ENCODE measurements at places on chromosomes 1 and 21.

DNA sequence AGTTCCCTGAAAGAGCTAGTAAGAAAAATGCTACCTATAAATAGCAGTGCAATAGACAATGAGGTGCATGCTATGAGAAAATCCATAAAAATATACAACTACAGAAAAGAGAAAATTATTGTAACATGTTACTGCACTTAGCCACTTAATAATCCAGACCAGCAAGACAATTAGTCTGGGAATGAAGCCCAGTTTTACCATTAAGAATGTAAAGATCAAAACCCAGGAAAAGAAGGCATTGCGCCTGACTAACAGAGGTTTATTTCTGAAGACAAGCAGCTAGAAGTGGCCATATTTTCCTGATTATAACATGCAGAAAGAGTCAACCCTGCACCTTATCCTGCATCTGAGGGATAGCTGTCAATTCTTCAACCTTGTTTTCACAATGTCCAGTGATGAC is 276.4 kb upstream of the PRMT6 start:
- no peak for DNase-seq

DNA sequence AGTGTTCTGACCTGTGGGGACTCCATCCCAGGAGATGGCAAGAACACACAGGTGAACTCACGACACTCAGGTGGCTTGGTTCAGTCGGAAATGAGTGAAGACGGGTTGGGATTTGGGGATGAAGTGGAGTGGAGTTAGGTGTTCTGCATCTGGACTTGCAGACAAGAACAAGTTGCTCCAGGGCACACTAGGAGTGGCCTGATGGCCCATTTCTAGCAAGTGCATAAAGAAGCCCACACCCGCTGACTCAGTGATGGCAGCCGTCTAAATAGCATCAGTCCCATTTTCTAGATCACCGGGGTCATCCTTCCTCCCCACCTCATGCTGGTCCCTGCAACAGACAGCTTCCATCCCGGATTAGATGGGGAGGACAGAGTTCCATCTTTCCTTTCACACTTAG is 278.4 kb downstream of the C1orf94 start:
- DNase-seq = no peak

DNA sequence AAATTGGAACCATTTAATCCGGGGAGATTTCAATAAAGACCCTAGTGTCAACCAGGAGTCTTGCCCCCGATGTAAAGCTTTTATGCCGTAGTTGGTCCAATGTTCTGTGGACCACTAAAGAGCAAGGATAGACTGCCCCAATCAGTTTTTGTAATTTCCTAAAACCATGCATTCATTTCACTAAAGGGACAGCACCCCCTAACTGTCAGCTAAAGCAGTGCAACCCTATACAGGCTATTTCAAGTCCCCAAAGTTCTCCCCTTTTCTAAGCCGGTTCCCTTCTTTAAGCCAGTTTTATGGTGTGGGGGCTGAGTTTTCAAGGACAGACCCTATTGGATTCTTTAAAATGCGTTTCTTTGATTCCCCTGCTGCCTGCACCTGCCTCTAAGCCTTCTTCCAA is 12.7 kb upstream of the PDPN start:
- DNase-seq = no peak

DNA sequence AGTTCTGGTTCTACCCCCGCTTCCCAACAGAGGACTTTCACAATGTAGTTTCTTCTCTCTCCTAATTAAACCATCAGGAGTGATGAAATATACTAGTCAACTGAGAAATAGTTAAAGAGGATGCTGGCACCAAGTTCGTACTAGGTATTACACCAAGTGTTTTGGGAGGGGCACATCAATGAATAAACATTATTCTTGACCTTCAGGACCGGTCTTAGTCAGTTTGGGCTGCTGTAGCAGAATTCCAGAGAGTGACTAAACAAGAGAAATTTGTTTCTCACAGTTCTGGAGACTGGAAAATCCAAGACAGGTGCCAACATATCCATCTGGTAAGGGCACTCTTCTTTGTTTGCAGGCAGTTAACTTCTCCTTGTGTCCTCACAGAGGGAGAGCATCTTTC is 103.8 kb downstream of the SPATA17 start:
- DNase-seq = no peak

DNA sequence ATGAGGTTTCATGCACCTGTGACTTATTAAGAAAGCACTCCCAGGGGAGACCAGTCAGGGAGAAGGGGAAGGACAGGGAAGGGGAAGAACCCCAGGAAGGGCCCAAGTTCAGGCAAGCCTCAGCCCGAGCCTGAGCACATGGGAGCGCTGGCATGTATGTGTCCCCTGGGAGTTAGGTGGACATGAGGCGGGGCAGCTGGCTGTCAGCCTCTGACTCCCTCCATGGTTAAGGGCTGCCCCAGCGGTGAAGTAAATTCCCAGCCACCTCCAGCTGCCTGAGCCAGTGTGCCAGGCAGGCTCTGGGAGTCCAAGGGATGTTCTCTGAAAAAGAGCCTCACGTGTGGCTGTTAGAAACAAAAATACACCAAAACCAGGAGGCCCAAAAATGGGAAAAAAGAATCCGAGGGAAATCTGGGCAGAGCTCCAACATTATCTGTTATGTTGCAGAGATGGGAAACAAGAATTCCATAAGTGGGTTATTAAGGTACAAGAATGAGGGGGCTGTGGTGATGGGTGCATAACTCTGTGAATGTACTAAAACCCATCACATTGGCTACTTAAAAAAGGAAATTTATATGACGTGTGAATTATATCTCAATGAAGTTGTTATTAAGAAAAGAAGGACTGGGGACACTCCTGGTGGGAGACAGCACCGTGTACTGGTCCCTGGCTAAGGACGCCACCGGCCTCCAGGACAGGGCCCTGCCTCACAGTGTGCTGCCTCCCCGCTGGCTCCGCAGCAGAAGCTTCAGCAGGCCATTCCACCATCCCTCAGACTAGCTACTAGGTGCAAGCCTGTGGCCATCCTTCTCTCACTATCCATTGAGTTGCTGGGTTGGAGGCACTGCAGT is 18.7 kb downstream of the DMRTB1 start:
- DNase-seq = no peak

- no peak for DNase-seq
These were observed 280.3 kb downstream of the OMA1 start for GRCh38 chr1:58266242-58266641.

DNA sequence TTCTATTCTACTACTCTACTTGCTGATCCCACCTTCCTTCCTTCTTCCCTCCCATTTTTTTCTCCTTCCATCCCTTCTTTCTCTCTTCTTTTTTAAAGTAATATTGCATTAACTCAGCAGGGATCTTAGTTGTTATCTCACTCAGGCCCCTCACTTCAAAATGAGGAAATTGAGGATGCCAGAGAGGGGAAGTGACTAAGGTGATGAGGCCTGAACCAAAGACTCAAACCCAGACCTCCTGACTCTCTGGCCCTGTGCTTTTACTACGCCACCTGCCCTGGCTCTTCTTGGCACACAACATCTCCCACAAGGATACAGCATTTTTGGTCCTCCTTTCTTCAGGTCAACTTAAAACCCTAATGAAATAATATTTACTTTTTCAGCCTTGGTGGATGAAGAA is 151.7 kb upstream of the ZNF648 start:
- no peak for DNase-seq

DNA sequence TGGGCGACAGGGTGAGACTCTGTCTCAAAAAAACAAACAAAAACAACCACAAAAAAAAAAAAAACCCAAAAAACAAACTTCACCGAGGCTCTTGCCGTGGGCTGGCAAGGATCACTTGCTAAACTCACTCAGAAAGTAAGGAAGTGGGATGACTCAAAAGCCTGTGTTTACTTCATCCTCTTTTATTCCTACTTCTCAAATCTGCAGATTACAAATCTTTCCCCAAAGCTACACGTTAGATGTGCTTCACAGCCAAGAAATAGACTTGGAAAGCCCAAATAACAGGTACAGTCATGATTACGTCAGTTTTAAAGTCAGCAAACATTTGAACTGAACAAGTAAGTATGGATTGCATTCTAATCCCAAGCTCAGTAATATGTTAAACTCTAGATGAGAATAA is 359.3 kb downstream of the ADGRL2 start:
- no peak for DNase-seq

- DNase-seq = no peak
These were observed 23.1 kb upstream of the MYSM1 start for GRCh38 chr1:58722967-58723366.

DNA sequence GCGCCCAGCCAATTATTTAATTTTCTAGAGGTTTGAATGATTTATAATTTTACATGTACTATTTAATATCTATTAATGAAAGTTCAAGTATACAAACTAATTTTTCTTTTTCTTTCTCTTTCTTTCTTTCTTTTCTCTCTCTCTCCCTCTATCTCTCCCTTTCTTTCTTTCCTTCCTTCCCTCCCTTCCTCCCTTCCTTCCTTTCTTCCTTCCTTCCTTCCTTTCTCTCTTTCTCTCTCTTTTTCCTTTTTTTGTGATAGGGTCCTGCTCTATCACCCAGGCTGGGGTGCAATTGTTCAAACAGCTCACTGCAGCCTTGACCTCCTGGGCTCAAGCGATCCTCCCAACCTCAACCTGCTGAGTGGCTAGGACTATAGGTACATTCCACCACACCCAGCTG is 16.1 kb upstream of the KIF14 start:
- no peak for DNase-seq

- no peak for DNase-seq
These were observed 108.2 kb downstream of the MRPS6 start for GRCh38 chr21:34181431-34182039.

Data from central memory CD4-positive, alpha-beta T cell (primary cell).